Osteoblast (primary cell): ENCODE measurements at places on chromosomes 16 and 17. TPM values are rescaled to one million over a fixed set of nuclear protein-coding genes. Genes with fewer than 3 reads are reported as not detected.

Gene KIF2B
- not detected in 2 replicates for total RNA-seq

Gene COX6A2
- not detected in 2 replicates for total RNA-seq

Gene TAT
- total RNA-seq: under 0.01 TPM in 1 of 2 replicates, not detected in the other

Gene CCL16
- not detected in 2 replicates for total RNA-seq

Gene ZNF750
- not detected in 2 replicates for total RNA-seq

Gene TBC1D3
- not detected in 2 replicates for total RNA-seq

Gene ANKS4B
- not detected in 2 replicates for total RNA-seq

Gene ARL5C
- total RNA-seq: not detected in 2 replicates

Gene SMG1
- total RNA-seq: 99.6 and 101 TPM in 2 replicates

Gene SLX1B
- 3.8 and 6.2 TPM in 2 replicates for total RNA-seq

Gene ZNF469
- total RNA-seq: 5.3 and 8.3 TPM in 2 replicates

Gene NFE2L1
- 144 and 165 TPM in 2 replicates for total RNA-seq

Gene OR3A1
- 0.36 TPM in 1 of 2 replicates, not detected in the other for total RNA-seq

Gene BCL6B
- not detected in 2 replicates for total RNA-seq

Gene EME1
- 0.59 and 0.72 TPM in 2 replicates for total RNA-seq

Gene MC1R
- 4.7 and 5.1 TPM in 2 replicates for total RNA-seq

Gene RASD1
- total RNA-seq: 13.8 and 14.7 TPM in 2 replicates

Gene TSPAN10
- total RNA-seq: 2.9 and 11.5 TPM in 2 replicates

Gene WIPI1
- 190 and 220 TPM in 2 replicates for total RNA-seq

Gene CCDC200
- total RNA-seq: not detected in 2 replicates
